Right atrium auricular region (tissue), 2 donors: ENCODE measurements at places on chromosomes 7 and 10. TPM values are rescaled to one million over a fixed set of nuclear protein-coding genes. Genes with fewer than 3 reads are reported as not detected.

GRCh38 chr7:19772306-19772705, 1.1 kb downstream of the TMEM196 start:
- H3K27me3 ChIP-seq = peaks cover 5% of the 10 kb centered on the region
- H3K4me1 ChIP-seq = no peaks in the 10 kb centered on the region
- no peaks in the 10 kb centered on the region for H3K36me3 ChIP-seq
- H3K4me3 ChIP-seq = no peak overlapping the region
- H3K27ac ChIP-seq = no peak overlapping the region

- no peaks in the 10 kb centered on the region for H3K4me1 ChIP-seq
- H3K27me3 ChIP-seq = no peaks in the 10 kb centered on the region
- H3K36me3 ChIP-seq = no peaks in the 10 kb centered on the region
- H3K4me3 ChIP-seq = no peak overlapping the region
- no peak overlapping the region for H3K27ac ChIP-seq
Observed at GRCh38 chr10:88754287-88754686, 5.5 kb upstream of the LIPN start.

DNA sequence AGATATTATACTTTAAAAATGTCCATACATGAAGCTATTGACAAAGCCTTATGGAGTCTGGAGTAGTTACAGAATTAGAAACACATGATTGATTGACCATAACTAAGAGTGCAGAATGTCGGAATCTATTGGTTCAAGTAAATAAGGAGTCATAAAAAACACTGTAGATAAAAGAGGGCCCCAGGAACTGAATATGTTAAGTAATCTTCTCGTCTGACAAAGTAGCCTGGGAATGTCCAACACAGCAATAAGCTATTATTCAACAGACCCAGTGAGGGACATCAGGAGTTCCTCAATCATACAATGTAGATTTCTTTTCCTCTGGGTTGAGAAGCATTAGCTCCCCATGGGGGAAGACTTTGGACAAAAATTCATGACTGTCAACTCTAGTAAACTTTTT, 782.0 kb downstream of the SUGCT start:
- H3K27me3 ChIP-seq = no peaks in the 10 kb centered on the region
- no peak overlapping the region for H3K4me3 ChIP-seq
- no peaks in the 10 kb centered on the region for H3K36me3 ChIP-seq
- no peaks in the 10 kb centered on the region for H3K4me1 ChIP-seq
- DNase-seq = no peak

DNA sequence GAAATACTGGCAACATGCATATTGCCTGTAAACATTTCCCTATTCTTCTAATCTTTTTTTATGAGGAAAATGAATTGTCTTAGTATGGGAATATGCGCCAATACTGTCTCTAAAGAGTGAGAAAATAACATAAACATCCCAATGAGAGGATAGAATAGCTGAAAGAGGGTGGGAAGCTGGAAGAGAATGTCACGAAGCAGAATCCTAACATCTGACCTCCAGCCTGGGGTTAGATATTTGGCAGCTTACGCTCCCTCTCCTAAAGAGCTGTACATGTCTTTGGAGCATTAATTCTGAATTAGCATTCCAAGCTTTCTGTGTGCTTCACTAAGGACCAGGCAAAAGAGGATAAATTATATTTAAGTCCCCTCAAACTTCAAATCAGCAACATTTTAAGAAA, 31.6 kb upstream of the SLC16A12 start:
- no peaks in the 10 kb centered on the region for H3K27me3 ChIP-seq
- no peaks in the 10 kb centered on the region for H3K4me1 ChIP-seq
- no peak for DNase-seq
- no peak overlapping the region for H3K4me3 ChIP-seq
- H3K36me3 ChIP-seq = no peaks in the 10 kb centered on the region

GRCh38 chr10:26172131-26172530, 44.4 kb upstream of the GAD2 start:
- no peak overlapping the region for H3K4me3 ChIP-seq
- H3K36me3 ChIP-seq = no peaks in the 10 kb centered on the region
- DNase-seq = no peak
- H3K27ac ChIP-seq = no peak overlapping the region
- no peaks in the 10 kb centered on the region for H3K27me3 ChIP-seq

DNA sequence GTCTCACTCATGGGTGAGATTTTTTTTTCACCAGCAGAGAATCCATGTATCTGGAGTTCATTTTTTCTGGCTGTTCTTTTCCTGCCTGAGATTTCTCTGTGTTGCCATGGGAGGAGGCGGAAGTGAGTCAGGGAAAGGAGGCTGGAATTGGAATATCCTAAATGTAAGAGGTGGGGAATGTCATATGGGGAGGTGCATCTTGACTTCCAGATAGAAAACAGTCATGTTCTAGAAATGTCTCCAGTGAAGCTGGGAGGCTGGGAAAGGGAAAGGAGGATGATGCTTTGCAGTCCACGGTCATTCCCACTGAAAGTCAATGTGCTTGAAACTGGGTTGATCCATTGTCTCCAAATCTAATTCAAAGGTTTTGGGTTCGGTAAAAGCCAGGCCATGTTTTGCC, 39.7 kb upstream of the HPS1 start:
- H3K27me3 ChIP-seq = no peaks in the 10 kb centered on the region
- H3K4me1 ChIP-seq = no peaks in the 10 kb centered on the region
- no peak for DNase-seq
- no peaks in the 10 kb centered on the region for H3K36me3 ChIP-seq

DNA sequence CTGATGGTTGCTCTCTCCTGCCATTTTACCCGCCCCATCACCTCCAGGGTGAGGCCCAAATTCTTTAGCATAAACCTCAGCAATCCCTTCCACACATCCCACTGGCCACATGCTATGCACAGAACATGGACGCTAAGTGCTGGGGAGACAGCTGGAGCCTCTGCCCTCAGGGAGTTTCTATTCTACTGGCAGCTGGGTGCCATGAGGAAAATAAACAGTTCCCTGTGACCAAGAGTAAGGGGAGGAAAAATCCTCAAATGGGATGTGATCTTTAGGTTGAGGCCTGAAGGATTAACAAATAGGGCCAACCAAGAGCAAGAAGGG, 1.2 kb downstream of the PARP12 start:
- H3K36me3 ChIP-seq = no peaks in the 10 kb centered on the region
- peak overlapping the region; percentile 72 for H3K4me3 ChIP-seq
- no peaks in the 10 kb centered on the region for H3K4me1 ChIP-seq

GRCh38 chr7:25750744-25751508, 401.1 kb upstream of the NFE2L3 start:
- no peaks in the 10 kb centered on the region for H3K27me3 ChIP-seq
- no peak overlapping the region for H3K4me3 ChIP-seq
- H3K27ac ChIP-seq = peak overlapping the region; percentile 75
- no peaks in the 10 kb centered on the region for H3K4me1 ChIP-seq
- no peak for DNase-seq
- H3K36me3 ChIP-seq = no peaks in the 10 kb centered on the region

DNA sequence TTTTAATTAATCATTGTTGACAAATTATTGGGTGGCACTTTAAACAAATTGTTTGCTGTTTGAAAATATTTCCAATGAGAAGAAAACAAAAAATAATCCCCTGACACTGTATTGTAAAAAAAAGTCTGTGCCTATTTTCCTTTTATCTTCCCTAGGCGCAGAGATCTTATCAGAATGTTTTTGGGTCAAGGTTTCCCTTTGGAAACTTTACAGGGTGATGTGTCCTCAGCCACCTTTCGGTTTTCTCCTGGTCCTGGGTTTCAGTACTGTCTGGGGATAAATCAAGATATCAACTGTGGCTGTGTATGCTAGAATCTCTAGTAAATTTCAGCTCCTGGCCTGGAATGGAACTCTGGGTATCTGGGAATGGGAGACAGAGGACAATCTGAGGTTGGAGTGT, 1.4 kb downstream of the ZNF107 start:
- no peak for DNase-seq
- no peaks in the 10 kb centered on the region for H3K36me3 ChIP-seq
- H3K4me3 ChIP-seq = no peak overlapping the region
- H3K4me1 ChIP-seq = peaks cover 13% of the 10 kb centered on the region
- no peaks in the 10 kb centered on the region for H3K27me3 ChIP-seq
- no peak overlapping the region for H3K27ac ChIP-seq

GRCh38 chr7:117098457-117098856, 145.2 kb downstream of the ST7 start:
- no peak overlapping the region for H3K4me3 ChIP-seq
- no peak overlapping the region for H3K27ac ChIP-seq
- no peaks in the 10 kb centered on the region for H3K36me3 ChIP-seq

DNA sequence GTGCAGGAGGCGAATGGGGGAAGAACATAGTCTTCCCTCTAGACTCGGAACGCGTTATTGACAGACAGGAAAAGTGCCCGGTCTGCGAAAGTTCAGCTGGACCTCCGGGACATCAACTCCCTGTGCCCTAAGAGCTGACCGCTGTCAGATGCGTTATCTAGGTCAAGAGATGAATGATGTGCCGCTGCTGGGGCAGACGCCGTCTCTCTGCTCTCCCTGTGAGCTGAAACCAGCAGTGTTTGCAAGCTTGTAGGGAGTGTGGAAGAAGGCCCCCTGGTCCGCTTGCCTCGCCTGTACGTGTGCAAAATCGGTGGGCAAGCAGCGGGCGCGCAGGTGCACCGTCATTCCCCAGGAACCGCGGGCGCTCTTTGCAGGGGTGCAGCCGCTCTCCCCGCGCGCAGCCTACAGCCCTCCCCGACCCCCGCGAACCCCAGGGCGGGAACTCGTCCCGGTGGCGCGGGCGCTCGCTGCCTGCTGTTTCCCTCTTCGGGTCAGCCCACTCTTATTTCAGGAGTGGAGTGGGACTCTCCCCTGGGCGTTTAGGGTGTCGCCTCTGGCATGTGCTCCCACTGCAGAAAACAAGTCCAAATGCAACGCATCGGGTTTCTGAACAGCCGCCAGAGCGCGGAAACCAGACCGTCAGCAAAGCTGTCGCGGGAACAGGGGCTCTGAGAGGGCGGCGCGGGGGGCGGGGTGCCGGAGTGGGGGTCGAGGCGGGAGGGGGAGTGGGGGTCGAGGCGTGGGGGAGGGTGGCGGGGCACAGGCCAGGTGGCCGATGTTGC, 1.8 kb upstream of the PFKFB3 start:
- H3K27ac ChIP-seq = peak overlapping the region; percentile 95
- H3K4me1 ChIP-seq = no peaks in the 10 kb centered on the region
- no peak for DNase-seq
- peak overlapping the region; percentile 80 for H3K4me3 ChIP-seq
- no peaks in the 10 kb centered on the region for H3K36me3 ChIP-seq
- H3K27me3 ChIP-seq = no peaks in the 10 kb centered on the region

The ATP6V0E2 gene
- 60.7 TPM for total RNA-seq

The SUGCT gene
- 2.6 TPM for total RNA-seq

The ADAM22 gene
- 1.9 TPM for total RNA-seq
